ENCODE measurements at places on chromosomes 2 and 18. TPM values are rescaled to one million over a fixed set of nuclear protein-coding genes. Genes with fewer than 3 reads are reported as not detected.

The LAMA3 gene
- total RNA-seq: 4.8 TPM

The TBR1 gene
- not detected for total RNA-seq

The ATP6V1C2 gene
- under 0.01 TPM for total RNA-seq

The NCK2 gene
- total RNA-seq: 32.2 TPM

Measured in regular cardiac myocyte (primary cell).